ENCODE measurements at places on chromosomes 4 and X.

DNA sequence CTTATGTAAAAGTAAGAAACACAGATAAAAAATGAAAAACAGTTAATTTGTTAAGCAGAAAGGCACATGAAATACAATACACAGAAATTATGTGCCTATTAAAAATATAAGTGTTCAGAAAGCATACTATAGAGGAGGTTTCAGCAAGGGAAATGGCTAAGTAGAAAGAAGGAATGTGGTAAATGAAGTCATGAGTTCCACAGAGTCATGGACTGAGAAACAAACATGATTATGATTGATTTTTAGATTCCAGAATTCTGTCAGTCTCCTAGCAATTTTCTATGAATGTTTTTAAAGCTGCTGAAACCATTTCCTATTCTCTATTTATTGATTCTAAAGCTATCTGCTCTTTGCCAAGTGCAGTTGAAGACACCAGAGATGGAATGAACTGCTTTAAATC, 1398.4 kb downstream of the ARAP2 start:
- DNase-seq, result peak; percentile 62

GRCh38 chr4:111937368-111937767, 207.9 kb upstream of the FAM241A start:
- no peak for DNase-seq

DNA sequence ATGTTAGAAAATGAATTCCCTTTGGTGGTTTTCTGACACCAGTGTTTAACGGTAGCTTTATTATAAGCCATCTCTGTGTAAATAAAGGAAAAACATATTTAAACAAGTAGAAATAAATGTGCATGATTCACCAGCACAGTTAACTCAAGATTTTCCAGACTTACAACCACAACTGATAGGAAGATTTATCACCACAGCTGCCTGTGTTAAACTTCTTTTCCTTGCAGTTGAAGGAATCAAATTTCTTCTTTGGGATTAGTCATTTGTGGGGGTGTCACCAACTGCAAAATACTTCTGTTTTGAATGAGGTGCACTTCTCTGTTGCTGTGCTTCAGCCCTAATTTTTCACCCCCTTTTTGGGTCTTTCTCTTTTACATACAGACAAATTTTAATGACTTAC, 128.1 kb upstream of the STK26 start:
- DNase-seq, result no peak

- DNase-seq, result no peak
Measured at GRCh38 chrX:124719060-124719459, 372.7 kb downstream of the SH2D1A start.

- no peak for DNase-seq
Measured at GRCh38 chr4:14434483-14434882, 567.8 kb upstream of the CPEB2 start.

GRCh38 chrX:3697701-3698279, 15.7 kb downstream of the PRKX start:
- DNase-seq, result no peak

GRCh38 chr4:154490583-154491340, 837 bp downstream of the DCHS2 start:
- no peak for DNase-seq

- DNase-seq, result no peak
Measured at GRCh38 chr4:89645482-89645881, 191.5 kb downstream of the SNCA start.

DNA sequence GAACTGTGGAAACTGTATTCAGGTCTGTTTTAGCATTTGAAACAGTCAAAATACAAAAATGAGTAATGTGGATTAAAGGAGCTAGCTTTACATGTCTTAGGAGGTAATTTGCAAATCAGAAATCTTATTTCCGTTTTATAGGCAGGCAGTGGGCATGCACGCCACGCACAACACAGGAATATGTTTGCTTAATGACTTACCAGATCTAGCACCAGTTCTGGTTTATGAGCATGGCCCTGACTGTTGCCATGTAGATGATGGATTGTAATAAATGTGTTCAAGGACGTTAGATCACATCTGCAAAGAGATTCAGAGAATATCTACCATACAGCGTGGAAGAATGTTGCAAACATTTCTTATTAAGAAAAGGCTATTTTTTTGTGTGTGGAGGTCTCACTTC, 344.5 kb upstream of the NR3C2 start:
- DNase-seq, result no peak

DNA sequence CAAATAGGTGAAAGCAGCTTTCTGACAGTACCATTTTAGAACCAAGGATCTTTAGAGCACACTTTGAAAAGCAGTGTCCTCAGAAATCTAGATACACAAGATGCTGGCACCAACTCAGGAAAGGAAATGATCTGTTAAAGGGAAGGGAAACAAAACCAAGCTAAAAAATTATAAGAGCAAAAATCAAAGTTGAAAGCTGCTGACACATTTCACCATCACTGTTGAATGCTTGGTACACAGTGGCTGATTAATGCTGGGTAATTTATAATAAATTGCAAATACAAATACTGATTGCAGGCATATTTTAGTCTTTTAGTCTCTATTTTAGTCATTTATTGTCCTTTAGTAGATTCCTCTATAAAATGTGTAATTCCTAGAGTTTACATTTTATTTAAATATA, 1540.1 kb upstream of the PCDH10 start:
- no peak for DNase-seq

DNA sequence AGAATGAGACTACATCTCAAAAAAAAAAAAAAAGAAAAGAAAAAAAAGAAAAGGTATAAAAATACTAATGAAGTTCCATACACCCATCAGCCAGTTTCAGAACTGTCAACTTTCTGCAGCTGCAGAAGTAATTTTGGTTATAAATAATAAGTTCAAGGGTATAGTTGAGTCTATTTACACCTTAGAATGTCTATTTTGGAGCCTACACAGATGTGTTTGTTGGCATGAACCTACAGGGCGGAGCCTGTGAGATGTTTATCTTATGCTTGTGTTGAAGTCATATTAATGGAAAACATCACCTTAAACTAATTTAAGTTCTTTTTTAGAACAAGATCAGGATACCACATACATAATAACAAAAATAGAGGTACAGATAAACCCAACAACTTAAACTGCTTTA, 85.8 kb downstream of the RAPGEF2 start:
- DNase-seq, result no peak

DNA sequence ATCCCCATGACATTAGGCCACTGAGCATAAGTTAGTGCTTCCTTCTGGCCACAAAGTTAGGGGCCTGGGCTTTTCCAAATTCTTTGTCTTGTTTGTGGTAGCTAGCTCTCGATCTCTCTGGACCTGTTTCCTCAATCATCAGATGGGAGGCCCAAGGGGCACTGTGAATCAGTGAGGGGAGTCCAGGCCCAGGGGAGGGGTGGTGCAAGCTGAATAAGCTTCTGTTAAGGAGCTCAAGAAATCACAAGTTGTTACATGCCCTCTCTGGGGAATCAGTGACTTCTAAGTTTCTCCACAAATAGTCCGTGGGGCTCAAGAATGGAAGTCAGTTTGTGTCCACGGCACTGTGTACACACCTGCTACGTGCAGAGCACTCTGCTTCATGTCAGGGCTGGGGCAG, 15.1 kb downstream of the AWAT2 start:
- DNase-seq, result no peak

DNA sequence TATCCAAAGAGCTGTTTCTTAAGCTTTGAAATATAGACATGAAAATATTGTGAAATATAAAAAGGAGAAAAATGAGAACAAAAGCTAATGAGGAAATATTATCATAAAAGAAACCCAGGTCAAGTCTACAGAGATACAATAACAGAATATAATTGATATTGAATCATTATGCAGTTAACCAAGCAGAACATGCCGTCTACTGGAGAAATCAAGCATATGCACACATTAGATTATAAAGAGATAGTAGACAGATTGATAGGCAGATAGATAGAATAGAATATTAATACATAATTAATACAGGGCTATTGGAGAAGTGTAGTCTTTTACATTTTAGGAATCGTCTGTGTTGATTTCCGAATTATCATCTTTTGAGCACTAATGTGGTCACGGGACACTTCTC, 208.5 kb downstream of the EPHA5 start:
- no peak for DNase-seq

GRCh38 chr4:117156806-117157205, 71.4 kb upstream of the TRAM1L1 start:
- DNase-seq, result no peak

- no peak for DNase-seq
Measured at GRCh38 chr4:22514001-22514400, 1.9 kb downstream of the ADGRA3 start.

DNA sequence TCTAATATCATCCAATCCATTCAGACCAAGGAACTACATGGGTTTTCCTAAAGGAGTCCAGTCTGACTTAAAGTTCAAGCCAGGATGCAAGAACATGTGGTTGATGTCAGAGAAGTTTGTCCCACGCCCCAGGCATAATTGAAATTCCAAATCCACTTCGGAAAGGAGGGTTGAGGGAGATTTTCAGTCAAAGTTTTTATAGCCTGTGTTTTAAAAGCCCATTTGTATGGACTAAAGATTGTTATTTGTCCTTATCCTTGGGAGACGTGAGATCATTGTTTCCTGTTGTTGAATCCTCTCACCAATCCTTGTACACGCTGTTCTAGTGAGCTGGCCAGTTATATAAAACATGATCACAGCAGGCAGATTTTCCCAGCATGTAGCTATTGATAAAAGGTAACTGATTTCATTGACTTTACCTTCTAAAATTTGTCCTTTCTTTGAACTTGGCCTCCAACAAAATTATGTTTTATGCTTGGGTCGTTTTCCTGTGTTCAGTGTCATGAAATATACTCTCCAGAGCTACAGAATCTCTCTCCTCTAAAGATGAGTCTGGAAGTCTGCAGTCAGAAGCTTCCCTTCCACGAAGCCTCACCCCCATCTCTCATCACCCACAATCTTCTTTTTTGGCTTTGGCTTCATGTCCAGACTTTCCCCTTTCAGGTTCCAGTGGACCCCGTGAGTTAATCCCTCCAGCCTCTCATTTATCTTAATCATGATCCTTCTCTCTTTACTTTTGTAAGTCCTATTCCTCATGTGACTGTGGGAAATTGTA, 92.9 kb downstream of the ATP10D start:
- no peak for DNase-seq

DNA sequence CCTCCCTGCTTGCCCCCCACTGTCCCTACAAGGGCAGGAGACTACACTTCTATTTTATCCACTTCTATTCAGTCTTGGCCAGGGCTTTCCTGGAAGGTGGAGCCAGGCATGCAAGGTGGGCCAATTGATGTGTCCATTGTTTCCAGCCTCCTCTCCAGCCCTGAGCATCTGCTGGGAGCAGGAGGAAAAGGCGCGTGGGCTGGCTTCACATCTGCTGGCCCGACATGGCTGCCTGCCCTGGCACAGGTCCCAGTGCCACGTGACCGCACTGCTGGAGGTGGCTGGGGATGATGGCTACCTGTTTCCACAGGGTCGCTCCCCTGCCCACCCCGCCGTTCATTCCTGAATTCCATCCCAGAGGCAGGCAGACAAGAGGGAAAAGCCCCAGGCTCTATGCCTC, 247.7 kb downstream of the AFAP1 start:
- no peak for DNase-seq

DNA sequence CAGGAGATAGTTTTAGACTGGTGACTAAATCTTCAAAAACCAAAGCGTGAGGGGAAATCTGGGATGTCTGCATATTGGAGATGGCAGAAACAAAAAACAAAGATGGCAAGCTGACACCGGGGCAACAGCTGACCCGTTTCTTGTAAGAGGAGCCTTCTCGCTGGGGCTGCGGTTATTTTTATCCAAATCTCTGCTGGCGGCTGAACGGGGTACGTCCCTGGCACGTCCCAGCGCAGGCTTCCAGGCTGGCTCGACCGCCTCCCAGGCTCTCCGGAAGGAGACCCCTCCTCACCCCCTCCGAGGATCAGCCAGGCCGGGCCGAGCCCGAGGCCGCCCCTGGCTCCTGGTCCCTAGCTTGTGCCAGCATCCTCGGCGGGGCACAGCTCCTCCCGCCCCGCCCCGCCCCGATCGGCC, 403 bp downstream of the SGCB start:
- DNase-seq, result no peak

DNA sequence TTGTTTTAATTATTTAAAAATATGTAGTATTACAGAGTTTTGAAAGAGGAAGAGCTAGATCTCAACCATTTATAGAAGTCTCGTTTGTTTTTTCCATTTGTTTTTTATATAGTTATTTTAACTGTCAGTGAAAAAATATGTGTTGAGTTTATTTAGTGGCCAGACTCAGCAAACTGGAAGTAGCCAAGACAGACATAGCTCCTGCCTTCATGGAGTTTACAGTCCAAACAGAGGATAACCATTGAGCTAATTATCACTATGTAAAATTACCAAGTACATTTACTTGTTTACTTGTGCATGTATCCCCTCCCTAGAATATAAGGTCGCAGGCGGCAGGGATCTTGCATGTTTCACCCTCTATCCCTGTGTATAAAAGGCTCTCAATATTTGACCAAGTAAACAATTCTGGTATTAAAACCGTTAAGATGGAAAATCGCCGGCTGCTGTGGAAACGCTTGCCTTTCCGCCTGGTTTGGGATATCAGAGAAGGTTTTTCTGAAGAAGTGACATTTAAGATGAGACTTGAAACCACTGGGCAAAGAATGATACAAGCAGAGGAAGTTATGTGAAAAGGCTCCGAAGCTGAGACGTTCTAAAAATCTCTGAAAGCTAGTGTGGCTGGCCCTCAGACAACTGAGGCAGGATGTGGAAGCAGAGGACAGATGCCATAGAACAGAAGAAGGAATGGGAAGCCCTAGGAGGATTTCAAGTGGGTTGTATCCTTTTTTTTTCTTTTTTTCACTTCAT, 1.3 kb upstream of the CCNI start:
- DNase-seq, result no peak

GRCh38 chrX:65750674-65751469, 83.4 kb downstream of the MSN start:
- no peak for DNase-seq

- no peak for DNase-seq
Measured at GRCh38 chrX:150688911-150689451, 4.2 kb upstream of the MTMR1 start.

Data from forelimb muscle (tissue), 1 donor.